ENCODE measurements at places on chromosomes 12 and 14. TPM values are rescaled to one million over a fixed set of nuclear protein-coding genes. Genes with fewer than 3 reads are reported as not detected.
A peak's percentile ranks its signal among the peaks of the same experiment; 100 is the strongest.

TGM1 gene
- total RNA-seq: 36.9 TPM

DNA sequence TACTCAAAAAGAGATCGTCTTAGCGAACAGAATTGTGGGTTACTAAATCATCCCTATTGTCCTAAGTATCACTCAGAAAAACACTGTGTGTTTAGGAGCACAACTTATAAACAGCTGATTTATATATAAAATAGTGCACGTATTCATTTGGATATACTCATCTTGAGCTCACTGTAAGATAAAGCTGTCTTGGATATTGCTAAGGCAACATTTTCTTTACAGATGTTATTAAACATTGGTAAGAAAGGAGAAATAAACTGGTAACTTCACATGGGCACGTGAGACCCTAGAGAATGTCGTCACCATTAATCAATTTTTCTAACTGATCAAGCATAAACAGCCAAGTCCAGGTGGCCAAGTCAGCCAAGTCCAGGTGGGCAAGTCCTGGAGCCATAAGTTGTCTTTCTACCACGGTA is 1.7 kb downstream of the PAWR start:
- H3K27me3 ChIP-seq: no peaks in the 10 kb centered on the region
- DNase-seq: no peak
- H3K27ac ChIP-seq: peak overlapping the region; percentile 85
- H3K4me3 ChIP-seq: peak overlapping the region; percentile 79

GRCh38 chr14:100605230-100605629 is 18.0 kb upstream of the BEGAIN start:
- H3K27ac ChIP-seq: no peak overlapping the region
- H3K4me3 ChIP-seq: no peak overlapping the region
- no peaks in the 10 kb centered on the region for H3K36me3 ChIP-seq
- H3K4me1 ChIP-seq: no peaks in the 10 kb centered on the region

GPR68 gene
- 1.4 TPM for total RNA-seq

DNA sequence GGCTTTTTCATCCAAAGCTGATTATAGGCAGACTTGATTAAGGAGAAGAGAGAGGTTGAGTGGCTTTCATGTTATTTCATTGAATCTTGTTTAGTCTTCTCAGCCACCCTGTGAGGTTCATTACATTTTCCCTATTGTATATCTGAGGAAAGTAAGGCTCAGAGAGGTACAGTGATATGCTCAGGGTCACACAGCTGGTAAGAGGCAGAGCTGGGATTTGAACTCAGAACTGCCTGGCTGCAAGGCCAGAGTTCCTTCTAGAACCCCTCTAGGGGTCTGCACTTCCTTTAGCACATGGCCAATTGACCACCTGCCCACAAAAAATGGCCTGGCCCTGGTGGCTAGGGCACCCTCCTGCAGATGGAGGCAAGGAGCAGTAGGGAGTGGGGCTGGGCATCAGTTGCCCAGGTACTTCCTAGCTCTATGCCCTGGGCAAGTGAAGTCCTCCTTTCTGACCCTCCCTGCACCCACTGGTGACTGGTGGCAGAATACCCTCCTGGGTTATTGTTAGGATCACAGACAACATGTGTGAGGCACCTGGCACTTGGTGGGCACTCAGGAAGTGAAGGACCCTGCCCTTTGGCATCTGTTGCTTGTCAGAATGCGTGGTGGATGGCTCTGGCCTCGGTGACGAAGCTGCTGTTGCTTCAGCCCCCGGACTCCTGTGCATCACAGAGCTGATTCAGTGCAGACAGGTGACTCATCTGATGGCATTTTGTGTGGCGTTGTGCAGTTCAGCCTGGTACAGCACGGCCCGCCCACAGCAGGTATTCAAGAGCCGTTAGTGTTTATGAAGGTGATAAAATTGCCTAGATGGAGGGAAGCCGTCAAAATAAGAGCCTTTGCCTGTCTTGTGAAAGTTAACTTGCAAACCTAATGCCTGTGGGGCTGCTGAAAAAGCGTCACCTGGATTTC is 115.8 kb downstream of the SLC25A47 start:
- no peak overlapping the region for H3K4me3 ChIP-seq
- H3K27me3 ChIP-seq: no peaks in the 10 kb centered on the region
- H3K4me1 ChIP-seq: no peaks in the 10 kb centered on the region
- H3K36me3 ChIP-seq: no peaks in the 10 kb centered on the region
- peak; percentile 53 for DNase-seq
- peak overlapping the region; percentile 52 for H3K27ac ChIP-seq

ANKS1B gene
- total RNA-seq: 2.4 TPM

BBOF1 gene
- 3.3 TPM for total RNA-seq

- no peak overlapping the region for H3K4me3 ChIP-seq
These were observed 124.7 kb downstream of the DAAM1 start for GRCh38 chr14:59313144-59313651.

DNA sequence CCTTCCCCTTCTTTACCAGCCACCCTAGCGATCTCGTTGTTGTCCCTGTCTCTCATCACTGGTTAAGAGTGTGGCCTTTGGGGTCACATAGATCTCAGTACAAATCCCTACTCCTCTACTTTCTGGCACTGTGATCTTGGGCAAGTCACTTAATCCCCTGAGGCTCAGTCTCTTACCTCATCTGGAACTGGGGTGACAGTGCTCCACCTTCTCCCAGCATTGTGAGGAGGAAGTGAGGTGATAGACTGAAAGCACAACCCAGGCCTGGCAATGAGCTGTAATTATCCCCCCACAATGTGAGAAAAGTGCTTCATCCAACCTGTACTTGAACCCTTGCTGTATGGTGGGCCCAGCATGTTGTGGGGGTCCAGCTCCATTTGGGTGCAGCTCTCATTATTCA is 48.0 kb downstream of the IRAK3 start:
- H3K4me3 ChIP-seq: no peak overlapping the region
- H3K4me1 ChIP-seq: peaks cover 12% of the 10 kb centered on the region
- H3K27me3 ChIP-seq: no peaks in the 10 kb centered on the region
- H3K27ac ChIP-seq: no peak overlapping the region
- peaks cover under 1% of the 10 kb centered on the region for H3K36me3 ChIP-seq

TBX5 gene
- 238 TPM for total RNA-seq

KLHDC1 gene
- 5.5 TPM for total RNA-seq

LPAR5 gene
- 1.6 TPM for total RNA-seq

DNA sequence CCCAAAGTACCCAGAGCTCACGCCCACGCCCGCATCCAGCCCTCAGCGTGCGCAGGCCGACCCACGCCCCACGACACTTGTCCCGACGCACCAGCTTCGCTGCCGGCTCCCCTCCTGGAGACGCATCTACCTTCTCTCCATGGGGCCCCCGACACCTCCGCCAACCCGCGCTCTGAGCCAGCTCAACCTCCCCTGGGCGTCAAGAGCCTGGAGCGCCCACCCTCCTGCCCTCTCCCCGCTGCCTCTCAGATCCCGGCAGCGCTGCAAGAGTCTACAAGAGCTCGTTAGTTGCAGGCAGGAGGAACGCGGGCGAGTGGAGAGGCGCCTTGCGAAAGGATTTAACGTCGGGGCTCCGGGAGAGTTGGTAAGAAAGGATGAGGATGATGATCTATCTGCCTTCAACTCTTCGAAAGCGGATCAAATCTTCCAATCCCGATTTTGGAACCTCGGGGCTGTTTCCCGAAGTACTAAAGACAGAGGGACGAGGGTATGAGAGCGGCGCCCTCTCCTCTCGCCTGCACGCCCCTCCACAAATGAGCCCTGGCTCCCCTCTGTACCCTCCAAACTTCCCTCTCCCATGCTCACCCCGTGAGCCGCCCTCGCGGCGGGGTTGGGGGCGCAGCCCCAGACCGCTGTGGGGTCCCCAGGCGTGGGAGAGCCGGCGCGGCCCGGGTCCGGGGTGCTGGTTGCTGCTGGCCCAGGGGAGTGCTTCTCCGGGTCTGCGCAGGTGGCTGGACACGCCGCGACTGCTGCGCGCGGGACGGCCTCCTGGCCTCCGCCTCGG is 979 bp downstream of the LTBP2 start:
- H3K27ac ChIP-seq: peak overlapping the region; percentile 67
- H3K27me3 ChIP-seq: no peaks in the 10 kb centered on the region
- no peak for DNase-seq
- H3K4me1 ChIP-seq: peaks cover 16% of the 10 kb centered on the region

DNA sequence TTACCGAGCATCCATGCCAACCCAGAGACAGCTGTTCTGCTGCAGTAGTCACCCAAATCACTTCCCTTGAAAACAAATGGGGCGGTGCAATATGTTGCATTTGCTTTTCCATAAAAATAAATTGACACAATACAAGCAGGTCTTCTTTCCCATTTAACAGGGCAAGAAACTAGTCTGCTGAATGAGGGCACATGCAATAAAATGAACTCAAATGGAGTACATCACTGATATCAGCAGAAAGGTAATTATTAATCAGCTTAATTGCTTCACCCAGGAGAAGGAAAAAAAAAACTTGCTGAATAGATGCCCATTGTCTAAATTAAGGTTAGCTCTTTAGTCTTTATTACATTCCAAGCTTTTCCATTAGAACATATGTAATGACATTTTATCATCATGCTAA is 175.1 kb upstream of the GZMB start:
- H3K27me3 ChIP-seq: no peaks in the 10 kb centered on the region
- DNase-seq: no peak
- no peaks in the 10 kb centered on the region for H3K4me1 ChIP-seq
- no peak overlapping the region for H3K4me3 ChIP-seq

- no peaks in the 10 kb centered on the region for H3K27me3 ChIP-seq
- H3K4me3 ChIP-seq: no peak overlapping the region
- peaks cover 15% of the 10 kb centered on the region for H3K36me3 ChIP-seq
- DNase-seq: no peak
- H3K27ac ChIP-seq: no peak overlapping the region
- peaks cover 20% of the 10 kb centered on the region for H3K4me1 ChIP-seq
These were observed 18.2 kb upstream of the CERS5 start for GRCh38 chr12:50185301-50185895.

DNA sequence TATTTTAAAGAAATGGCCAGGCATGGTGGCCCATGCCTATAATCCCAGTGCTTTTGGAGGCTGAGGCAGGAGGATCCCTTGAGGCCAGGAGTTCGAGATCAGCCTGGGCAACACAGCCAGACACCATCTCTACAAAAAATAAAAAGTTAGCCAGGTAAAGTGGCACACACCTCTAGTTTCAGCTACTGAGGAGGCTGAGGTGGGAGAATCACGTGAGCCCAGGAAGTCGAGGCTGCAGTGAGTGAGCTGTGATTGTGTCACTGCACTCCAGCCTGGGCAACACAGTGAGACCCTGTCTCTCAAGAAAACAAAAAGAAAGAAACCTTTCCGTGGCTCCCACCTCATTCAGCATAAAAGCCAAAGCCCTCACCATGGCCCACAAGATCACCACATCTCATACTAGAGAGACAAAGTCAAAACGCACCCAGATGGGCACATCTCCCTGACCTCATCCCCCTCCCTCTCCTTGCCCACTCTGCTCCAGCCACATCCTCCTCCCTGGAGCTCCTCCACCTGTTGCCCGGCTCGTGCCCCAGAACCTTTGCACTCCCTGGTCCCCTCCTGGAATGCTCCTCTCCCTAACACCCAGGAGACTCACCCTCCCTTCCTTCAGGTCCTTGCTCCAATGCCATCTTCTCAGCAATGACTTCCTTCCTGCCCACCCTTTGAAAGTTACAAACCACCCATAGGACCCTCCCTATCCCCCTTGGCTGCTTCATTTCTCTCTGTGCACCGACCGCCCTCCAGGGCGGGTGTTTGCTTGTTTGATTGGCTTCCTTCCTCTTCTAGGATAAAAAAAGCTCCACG is 4.8 kb upstream of the SCARB1 start:
- no peaks in the 10 kb centered on the region for H3K36me3 ChIP-seq
- no peaks in the 10 kb centered on the region for H3K4me1 ChIP-seq
- H3K27me3 ChIP-seq: no peaks in the 10 kb centered on the region
- no peak overlapping the region for H3K27ac ChIP-seq
- H3K4me3 ChIP-seq: peak overlapping the region; percentile 6
- DNase-seq: no peak

- no peak overlapping the region for H3K4me3 ChIP-seq
- no peaks in the 10 kb centered on the region for H3K36me3 ChIP-seq
- H3K27ac ChIP-seq: no peak overlapping the region
These were observed 76.1 kb upstream of the DYRK2 start for GRCh38 chr12:67572492-67572891.

FANCM gene
- 3.9 TPM for total RNA-seq

GRCh38 chr12:54980341-54980740 is 4.2 kb downstream of the TESPA1 start:
- no peak overlapping the region for H3K27ac ChIP-seq
- DNase-seq: no peak
- H3K36me3 ChIP-seq: no peaks in the 10 kb centered on the region
- no peaks in the 10 kb centered on the region for H3K27me3 ChIP-seq
- H3K4me1 ChIP-seq: peaks cover 6% of the 10 kb centered on the region

NYNRIN gene
- total RNA-seq: 10.1 TPM

DNA sequence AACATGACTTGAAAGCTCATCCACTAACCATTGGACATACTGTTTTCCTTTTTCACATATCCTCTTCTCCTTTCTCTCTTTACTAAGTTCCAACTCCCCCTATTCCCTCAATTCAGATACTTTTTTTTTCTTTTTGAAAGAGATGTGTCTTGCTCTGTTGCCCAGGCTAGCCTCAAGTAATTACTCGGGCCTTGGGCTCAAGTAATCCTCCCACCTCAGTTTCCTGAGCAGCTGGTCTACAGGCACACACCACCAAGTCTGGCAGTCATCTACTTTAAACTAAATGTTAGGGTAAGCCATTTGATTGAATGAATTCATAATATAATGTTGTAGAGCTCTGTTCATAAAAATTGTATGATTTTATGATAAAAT is 15.5 kb downstream of the LEMD3 start:
- H3K4me3 ChIP-seq: no peak overlapping the region
- H3K36me3 ChIP-seq: no peaks in the 10 kb centered on the region
- no peaks in the 10 kb centered on the region for H3K27me3 ChIP-seq
- H3K4me1 ChIP-seq: no peaks in the 10 kb centered on the region
- DNase-seq: no peak

- DNase-seq: no peak
- no peak overlapping the region for H3K4me3 ChIP-seq
- H3K36me3 ChIP-seq: no peaks in the 10 kb centered on the region
- H3K27ac ChIP-seq: no peak overlapping the region
These were observed 78.4 kb upstream of the PARP11 start for GRCh38 chr12:3951380-3952135.

PLA2G1B gene
- total RNA-seq: not detected

CLIP1 gene
- 91.5 TPM for total RNA-seq

DNA sequence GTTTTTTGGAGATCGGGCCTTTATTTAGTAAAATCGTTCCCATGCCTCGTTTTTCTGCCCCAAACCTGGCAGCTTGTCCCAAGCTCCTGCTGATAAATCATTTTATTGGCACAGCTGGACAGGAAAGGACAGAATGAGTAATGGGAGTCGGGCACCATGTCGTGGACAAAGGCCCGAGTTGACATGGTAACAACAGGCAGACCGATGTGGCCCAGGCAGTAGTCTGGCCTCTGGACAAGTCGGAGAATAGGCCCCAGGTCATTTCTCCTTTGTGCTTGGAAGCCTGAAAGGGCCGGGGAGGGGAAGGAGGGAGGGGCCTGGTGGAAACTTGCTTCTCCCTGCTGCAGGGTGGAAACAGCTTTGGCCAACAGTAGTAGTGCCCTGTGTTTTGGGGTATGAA is 234.9 kb downstream of the SUDS3 start:
- H3K36me3 ChIP-seq: no peaks in the 10 kb centered on the region
- no peaks in the 10 kb centered on the region for H3K27me3 ChIP-seq
- no peak overlapping the region for H3K27ac ChIP-seq
- H3K4me3 ChIP-seq: no peak overlapping the region
- DNase-seq: no peak

PPP1R3E gene
- total RNA-seq: 3.9 TPM

GRCh38 chr12:109130297-109131153 is 14.1 kb downstream of the ACACB start:
- H3K36me3 ChIP-seq: no peaks in the 10 kb centered on the region
- H3K4me1 ChIP-seq: no peaks in the 10 kb centered on the region

KRT86 gene
- total RNA-seq: not detected

- H3K27me3 ChIP-seq: no peaks in the 10 kb centered on the region
- DNase-seq: peak; percentile 28
- H3K4me1 ChIP-seq: no peaks in the 10 kb centered on the region
- H3K4me3 ChIP-seq: no peak overlapping the region
These were observed 6.0 kb downstream of the KRT2 start for GRCh38 chr12:52645982-52646381.

ADAM21 gene
- total RNA-seq: 0.35 TPM

Measured in right atrium auricular region (tissue), 2 donors.